ENCODE measurements at places on chromosomes 5 and 9.

DNA sequence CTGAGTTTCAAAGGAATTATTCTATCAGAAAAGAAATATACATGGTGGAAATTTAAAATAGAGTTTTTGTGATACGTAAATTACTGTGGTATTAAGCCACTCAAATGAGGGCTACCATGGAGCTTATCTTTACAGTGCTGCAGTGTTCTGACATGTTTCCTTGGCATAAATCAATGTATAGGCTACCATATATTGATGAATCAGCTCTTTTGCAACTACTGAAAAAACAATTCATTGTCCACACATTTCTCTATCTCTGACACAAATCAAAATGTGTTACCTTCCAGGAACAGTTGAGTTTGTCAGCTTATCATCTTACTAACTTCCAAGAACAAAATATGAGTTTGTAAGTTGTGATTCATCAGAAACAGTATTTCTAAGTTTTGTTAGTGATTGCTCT lies 140.3 kb upstream of the CDH18 start:
- no peak for DNase-seq

DNA sequence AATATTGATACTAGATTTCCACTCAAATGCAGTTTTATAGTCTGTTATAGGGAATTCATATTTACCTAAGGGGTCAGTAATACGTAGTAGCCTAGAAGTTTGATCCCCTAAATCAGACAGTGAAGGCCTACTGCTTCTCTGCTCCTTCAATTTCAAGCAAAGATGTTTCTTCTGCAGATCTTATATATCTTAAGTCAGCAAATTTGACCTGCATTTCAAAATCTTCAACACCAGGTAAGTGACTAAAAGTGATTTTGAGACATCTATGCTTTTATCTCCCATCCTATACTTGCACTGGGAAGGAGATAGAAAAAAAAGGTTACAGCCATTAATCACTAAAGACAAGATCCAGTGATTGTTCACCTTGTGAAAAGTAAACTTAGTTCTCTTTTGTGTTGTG lies 363.9 kb downstream of the PTPRD start:
- no peak for DNase-seq

- no peak for DNase-seq
These were observed 62.8 kb downstream of the INSYN2B start for GRCh38 chr5:169917500-169917899.

GRCh38 chr5:82298668-82299067 lies 20.5 kb upstream of the RPS23 start:
- DNase-seq = no peak

- no peak for DNase-seq
These were observed 13.2 kb upstream of the ERMP1 start for GRCh38 chr9:5846096-5846495.

GRCh38 chr9:109229682-109230081 lies 62.6 kb upstream of the FRRS1L start:
- DNase-seq = no peak

DNA sequence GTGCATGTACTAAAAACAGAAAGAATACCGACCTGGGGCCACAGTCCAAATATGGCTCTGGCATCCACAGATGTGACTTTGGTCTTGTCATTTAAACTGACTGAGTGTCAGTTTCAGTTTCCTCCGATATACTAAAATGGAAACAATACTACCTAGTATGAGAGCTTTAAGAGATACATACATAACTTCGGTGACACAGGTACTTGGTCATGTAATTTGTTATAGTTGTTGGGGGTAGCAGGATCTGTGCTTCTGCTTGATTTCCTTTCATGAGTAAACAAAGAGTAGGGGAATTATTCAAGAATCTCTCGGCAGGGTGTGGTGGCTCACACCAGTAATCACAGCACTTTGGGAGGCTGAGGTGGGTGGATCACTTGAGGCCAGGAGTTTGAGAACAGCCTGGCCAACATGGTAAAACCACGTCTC lies 32.1 kb downstream of the MTMR12 start:
- DNase-seq = no peak

DNA sequence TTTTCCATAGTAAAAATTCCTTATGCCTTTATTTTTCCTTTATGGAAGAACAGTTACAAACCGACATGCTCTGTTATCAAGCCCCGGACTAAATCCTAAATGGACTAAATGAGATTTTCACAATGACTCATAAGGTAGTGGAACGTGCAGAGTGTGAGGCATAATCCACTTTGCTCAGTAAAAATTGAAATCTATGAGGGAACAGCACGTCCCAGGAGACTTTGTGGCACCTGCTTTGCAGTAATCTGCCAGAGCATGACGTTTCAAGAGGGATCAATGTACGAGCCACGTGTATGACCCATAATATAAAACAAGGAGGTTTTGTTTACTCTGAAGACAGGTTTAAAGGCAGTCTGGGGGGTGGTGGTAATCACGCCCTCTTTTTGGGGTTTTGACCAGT lies 83.8 kb upstream of the GNA14 start:
- no peak for DNase-seq

- DNase-seq = no peak
These were observed 45.0 kb upstream of the TNFSF15 start for GRCh38 chr9:114850871-114851270.

DNA sequence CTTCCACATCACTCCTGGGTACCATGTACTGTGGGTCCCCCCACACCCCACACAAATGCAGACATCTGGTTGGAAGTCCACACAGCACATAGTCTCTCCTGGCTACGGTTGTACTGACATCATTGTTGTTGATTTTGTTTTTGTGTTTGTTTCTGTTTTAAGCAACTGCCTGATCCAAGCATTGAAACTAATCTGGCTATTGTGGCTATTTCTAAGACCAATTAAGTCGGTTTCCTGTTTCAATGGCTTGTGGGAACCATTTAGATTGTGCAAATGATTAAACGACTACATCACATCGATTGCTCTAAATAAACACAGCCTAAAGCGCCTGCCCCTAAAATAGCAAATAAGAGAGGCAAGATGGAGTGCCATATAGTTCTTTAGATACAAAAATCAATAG lies 226.8 kb upstream of the IRX4 start:
- no peak for DNase-seq

GRCh38 chr5:110346893-110347358 lies 379.5 kb downstream of the TMEM232 start:
- no peak for DNase-seq

DNA sequence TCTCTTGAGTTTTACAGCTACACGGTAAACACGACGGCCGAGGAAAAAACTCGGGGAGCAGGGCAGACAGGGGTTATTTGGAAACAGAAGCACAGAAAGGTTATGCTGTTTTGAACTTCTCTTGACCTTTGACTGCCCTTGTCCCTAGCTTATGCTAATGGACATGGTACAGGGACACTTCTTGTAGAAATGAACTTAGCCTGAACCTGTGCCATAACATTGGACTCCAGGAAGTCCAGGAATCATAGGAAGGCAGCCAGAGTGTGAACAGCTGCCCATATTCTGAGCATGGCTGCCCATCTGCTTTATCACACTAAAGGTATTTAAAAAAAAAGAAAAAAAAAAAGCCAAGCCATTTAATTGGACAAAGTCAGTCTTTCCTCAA lies 46.1 kb downstream of the NR6A1 start:
- DNase-seq = no peak

GRCh38 chr9:86405926-86406325 lies 51.7 kb upstream of the TUT7 start:
- no peak for DNase-seq

- DNase-seq = no peak
These were observed 30.7 kb upstream of the GPX3 start for GRCh38 chr5:150989695-150990094.

- DNase-seq = no peak
These were observed 34.6 kb downstream of the HACD4 start for GRCh38 chr9:20996809-20997208.

DNA sequence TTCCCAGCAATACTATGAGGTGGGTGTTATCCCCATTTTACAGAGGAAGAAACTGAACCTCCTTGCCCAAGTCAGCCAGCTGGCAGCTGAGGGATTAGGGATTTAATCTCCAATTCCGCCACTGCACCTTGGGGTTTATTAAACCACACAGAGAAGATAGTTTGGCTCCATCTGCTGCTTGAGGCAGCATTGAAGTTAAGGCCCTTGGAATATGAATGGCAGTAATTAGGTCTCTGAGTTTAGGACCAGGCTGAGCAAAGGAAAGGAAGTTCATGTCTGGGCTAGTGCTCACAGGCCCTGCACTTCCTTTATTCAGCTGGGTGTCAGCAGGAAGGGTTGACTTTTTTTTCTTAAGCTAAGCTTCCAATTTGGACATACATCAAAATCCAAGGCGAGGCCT lies 86.9 kb upstream of the GDNF start:
- DNase-seq = no peak

DNA sequence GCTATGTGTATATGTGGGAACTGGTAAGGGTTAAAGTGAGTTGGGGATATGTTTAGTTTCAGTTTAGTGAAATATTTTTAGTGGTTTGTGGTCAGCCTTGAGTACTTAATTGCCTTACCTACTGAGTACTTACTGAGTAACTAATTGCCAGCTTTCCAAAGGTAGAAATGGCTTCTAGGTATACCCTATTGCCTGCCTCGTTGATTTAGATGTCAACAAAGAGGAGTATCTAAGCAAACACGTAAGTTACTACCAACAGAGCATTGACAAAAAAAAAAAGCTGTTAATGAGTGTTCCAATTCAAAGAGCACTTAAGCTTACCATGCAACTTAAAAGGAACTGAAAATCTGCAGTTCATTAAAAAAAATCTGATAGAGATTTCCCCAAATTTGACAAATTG lies 8.8 kb downstream of the ATP10B start:
- DNase-seq = no peak

DNA sequence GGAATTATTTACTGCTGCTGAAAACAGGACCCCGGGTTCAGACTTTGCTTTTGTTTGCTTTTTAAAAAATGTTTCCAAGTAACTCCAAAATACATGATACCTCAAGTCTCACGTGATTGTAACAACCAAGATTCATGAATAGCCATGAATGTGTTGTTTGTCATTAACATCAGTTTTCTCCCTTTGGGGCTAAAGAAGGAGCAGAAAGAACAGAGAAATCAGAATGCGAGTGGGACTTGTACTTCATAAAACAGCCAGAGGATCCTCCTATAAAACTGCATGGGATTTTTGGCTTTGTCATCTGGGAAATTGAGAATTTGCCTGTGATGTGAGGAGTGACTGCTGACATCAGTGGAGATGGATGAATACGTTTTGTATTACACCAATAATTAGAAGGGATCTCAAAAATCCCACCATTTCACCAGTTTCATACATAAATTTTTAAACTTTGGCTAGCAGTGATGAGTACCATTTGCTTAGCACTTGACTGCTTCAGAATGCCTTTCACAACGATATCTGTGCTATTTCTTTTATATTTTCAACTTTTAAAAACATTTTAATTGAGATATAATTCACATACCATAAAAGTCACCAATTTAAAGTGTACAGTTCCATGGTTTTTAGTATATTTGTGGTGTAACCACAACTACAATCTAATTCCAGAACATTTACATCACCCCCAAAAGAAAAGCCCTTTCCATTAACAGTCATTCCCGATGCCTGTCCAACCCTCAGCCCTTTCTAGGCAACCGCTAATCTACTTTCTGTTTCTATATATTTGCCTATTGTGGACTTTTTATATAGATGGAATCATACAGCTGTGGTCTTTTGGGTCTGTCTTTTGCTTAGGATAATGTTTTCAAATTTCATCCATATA lies 126.9 kb upstream of the ANKRD55 start:
- DNase-seq = no peak

GRCh38 chr5:97056263-97056662 lies 86.1 kb downstream of the LIX1 start:
- no peak for DNase-seq

DNA sequence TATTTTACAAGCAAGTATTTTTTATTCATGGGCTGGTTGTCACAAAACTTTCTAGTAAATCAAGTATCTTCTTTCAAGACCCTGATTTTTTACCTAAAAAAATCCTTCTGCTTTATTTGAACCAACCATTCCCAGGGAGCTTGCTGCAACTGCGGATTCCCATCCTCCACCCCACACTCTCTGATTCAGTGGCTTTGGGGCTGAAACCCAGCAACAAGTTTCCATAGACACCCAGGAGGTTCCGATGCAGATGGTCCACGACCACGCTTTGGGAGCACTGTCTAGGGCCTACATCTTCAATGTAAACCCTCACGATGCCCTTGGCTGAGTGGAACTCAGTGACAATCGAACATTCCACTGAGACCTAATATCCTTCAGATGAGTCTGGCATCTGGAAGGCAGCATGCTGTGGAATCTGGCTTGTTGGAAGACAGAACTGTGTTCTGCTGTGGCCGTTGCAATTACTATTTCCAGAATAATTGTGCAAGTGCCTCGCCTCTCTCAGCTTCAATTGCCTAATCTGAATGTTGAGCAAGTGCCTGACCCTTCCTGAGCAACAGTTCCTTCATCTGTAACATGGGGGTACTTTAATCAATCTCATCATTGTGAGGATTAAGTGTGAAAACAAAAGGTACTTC lies 105.1 kb downstream of the INSYN2B start:
- DNase-seq = no peak

- DNase-seq = peak; percentile 50
These were observed 3.4 kb upstream of the F12 start for GRCh38 chr5:177412603-177413233.

- no peak for DNase-seq
These were observed 15.1 kb downstream of the CARTPT start for GRCh38 chr5:71734141-71734540.

DNA sequence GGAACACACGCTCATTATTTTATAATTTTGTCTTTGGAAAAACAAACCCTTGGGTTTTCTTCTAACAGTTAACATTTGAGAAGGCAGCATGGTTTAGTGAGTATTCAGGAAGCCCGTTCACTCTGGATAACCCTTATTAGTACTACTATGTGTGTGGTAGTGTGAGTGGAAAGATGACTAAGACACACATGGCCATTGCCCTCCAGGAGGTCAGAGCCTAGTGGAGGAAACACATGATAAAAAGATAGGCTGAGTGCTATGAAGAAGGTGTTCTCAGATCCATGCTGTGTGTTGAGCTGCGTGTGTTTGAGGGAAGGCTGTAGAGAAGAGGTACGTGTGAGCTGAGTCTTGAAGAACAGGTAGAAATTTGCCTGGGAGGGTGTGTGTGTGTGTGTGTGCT lies 8.4 kb downstream of the C5orf47 start:
- DNase-seq = no peak

GRCh38 chr9:86948074-86948929 lies 996 bp upstream of the GAS1 start:
- peak; percentile 76 for DNase-seq
